ENCODE measurements at places on chromosomes 4 and X.

GRCh38 chrX:123525123-123525725 lies 207.6 kb downstream of the THOC2 start:
- DNase-seq: no peak

- DNase-seq: no peak
These were observed 418 bp downstream of the TAB3 start for GRCh38 chrX:30888526-30889146.

GRCh38 chrX:68179355-68179754 lies 253.9 kb downstream of the OPHN1 start:
- no peak for DNase-seq

GRCh38 chr4:138458751-138459150 lies 216.6 kb upstream of the SLC7A11 start:
- DNase-seq: no peak

DNA sequence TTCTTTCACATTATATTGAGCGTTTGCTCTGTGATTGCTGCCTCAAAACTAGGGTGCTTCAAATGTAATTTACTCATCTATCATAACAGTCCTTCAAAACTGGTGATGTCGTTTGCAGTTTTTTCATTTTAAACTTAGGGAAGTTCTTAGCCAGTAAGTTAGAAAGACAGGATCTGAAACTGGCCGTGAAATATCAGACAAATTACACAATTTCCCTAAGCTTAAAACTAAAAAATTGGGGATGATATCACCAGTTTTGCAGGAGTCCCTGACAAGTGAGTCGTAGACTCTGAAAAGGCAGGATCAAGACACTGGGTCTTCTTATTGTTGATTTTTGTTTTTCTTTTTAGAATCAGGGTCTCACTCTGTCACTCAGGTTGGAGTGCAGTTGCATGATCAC lies 44.8 kb downstream of the MOB1B start:
- DNase-seq: no peak

DNA sequence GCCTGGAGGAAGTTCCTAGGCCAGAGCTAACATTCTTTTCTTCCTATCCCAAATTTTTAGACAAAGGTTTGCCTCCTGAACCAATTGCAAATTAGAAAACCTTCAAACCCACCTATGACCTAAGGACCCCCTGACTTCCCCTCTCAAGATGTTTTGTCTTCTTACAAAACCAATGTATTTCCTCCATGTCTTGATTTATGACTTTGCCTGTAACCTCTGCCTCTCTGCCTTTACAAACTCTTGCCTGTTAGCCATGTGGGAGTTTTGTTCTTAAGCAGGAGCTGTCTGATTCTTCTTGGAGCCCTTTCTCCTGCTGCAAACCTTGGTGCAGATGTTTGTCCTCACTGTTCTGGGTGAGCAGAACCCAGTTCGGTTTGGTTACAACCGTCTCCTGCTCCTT lies 222.3 kb upstream of the BOD1L1 start:
- no peak for DNase-seq

Measured in ACHN (cell line).